ENCODE measurements at places on chromosomes 4 and X.
A peak's percentile ranks its signal among the peaks of the same experiment; 100 is the strongest.

GRCh38 chr4:2652415-2653160, 103.5 kb downstream of the TNIP2 start:
- no peak for DNase-seq

DNA sequence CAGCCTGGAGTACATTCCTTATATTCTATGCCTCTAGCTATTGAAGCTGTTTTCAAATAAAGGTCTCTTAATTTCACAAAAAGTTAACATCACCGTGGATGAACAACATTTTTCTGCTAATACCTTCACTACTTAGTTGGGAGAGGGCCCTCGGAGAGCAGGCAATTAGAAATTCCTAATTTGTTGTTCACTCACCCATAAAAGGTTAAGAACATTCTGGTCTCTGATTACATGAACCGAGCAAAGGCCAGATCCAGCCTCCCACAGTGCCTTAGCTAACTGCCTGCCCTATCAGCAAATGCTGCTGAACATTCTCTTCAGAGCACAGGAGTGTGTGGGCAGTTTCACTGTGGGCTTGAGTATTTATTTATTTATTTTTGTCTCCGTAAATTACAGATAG, 36.0 kb upstream of the TTC29 start:
- DNase-seq: no peak

DNA sequence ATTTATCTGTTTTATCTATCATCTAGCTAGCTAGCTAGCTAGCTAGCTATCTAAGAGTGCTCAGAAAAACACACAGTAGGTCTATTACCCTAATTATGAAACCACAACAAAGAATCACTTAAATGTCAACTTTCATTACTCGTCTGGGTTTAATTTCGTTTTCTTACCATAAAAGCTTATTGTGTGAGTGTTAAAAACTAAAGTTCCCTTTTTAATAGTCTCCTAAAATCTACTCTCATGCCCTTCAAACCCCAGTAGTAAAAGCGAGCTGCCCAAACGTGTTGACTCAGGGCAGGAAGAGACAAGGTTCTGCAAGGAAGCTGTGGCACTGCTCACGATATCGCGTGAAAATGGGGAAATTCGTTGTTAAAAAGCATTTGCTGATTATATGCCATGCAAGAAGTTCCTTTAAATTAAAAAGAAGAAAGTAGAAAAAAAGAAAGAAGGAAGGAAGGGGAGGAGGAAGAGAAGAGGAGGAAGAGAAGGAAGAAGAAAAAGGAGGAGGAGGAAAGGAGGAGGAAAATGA, 595 bp downstream of the MBNL3 start:
- DNase-seq: peak; percentile 15

DNA sequence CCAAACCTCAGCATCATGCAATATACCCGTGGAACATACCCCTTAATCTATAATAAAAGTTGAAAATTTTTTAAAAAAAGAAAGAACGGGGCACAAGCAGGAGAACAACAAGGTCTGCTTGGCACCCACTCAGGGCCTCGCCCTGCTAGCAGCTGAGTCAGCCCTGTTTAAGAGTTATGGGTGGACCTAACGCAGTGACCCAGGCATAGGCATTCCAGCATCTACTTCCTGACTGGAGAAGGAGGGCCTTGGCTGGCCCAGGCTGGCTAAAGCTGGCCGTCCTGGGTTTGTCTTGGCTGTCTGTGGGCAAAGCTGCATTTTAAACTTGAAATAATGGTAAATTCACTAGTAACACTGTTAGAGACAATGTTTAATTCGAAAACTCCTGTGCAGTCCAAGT, 236.7 kb upstream of the PGRMC2 start:
- DNase-seq: no peak
